ENCODE measurements at places on chromosomes 5 and 9. TPM values are rescaled to one million over a fixed set of nuclear protein-coding genes. Genes with fewer than 3 reads are reported as not detected.

ASTN2 gene
- total RNA-seq: 4.9 TPM

ECM2 gene
- total RNA-seq: 1.2 TPM

C9orf50 gene
- total RNA-seq: not detected

FABP6 gene
- total RNA-seq: not detected
